Left lung (tissue), 14 donors: ENCODE measurements at places on chromosomes 2 and 18. TPM values are rescaled to one million over a fixed set of nuclear protein-coding genes. Genes with fewer than 3 reads are reported as not detected.

The HSBP1L1 gene
- 38.5 TPM for total RNA-seq

DNA sequence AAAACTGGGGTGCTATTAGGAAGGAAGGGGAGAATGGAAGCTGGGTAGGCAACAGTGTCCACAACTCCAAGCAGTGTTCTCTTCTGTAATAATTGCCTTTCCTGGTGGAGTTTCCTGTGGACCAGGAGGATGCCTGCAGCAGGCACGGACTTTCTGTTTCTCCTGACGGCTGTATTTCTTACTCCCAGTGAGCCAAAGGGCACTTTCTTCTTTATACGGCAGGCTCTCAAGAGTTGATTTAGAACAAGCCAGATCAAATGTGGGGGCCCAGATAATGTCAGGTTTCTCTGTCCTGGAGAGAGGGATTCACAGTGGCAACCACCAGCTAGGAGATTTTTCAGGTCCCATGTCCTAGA is 13.0 kb upstream of the PROC start:
- H3K4me1 ChIP-seq, result peaks cover 38% of the 10 kb centered on the region
- no peak for DNase-seq
- no peak overlapping the region for H3K4me3 ChIP-seq
- no peaks in the 10 kb centered on the region for H3K27me3 ChIP-seq

- no peaks in the 10 kb centered on the region for H3K4me1 ChIP-seq
- no peak overlapping the region for H3K27ac ChIP-seq
- no peaks in the 10 kb centered on the region for H3K27me3 ChIP-seq
Observed at GRCh38 chr2:193462411-193462810, 1267.7 kb upstream of the TMEFF2 start.

The TACR1 gene
- 0.37 TPM for total RNA-seq

The IKZF2 gene
- 11.6 TPM for total RNA-seq

The SALL3 gene
- not detected for total RNA-seq

DNA sequence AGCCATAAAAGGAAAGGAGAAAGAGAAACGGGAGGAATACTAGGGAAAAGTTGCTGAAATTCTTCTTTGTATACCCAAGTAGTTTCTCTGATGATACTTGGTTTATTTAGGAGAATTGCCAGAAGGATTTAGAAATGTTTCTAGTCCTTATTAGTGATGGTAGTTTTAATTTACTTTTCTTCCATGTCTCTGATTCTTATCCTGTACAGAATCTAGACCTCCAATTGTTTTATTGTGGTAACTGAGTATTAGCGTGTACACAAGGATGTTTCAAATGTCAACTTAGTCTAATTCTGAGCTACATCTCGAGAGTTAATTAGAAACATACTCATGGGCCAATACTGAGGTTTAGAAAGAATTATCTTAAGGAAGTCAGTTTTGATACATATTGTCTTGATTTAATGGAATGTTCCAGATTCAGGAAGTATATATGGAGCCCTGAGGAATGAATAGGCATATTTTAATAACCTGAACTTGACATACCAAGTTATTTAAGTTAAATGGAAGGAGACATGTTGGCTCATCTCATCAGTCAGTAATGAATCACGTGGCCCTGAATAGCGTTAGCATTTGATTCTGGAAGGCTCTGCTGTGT is 219.6 kb downstream of the LTBP1 start:
- no peak overlapping the region for H3K4me3 ChIP-seq
- H3K27ac ChIP-seq, result no peak overlapping the region
- no peaks in the 10 kb centered on the region for H3K4me1 ChIP-seq
- no peaks in the 10 kb centered on the region for H3K27me3 ChIP-seq
- H3K36me3 ChIP-seq, result no peaks in the 10 kb centered on the region
